ENCODE measurements at places on chromosomes 7 and 10.

DNA sequence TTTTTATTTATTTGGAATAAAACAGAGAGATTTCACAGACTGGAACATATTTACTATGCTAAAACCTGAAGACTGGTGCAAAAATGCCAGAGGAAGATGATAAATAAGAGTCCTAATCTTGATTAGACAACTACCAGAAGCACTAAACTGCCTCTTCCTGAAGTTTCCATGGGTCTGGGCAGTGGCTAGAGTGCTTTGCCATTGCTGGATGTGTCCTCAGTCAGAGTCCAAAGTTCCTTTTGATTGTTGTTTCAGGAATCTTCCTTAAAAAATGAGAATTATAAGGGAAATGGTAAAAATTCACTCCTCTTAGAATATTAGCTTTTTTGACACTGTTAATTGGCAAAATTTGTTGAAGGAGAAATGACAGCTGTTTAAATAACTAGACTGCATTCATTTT, 86.3 kb upstream of the AHR start:
- no peak for DNase-seq

DNA sequence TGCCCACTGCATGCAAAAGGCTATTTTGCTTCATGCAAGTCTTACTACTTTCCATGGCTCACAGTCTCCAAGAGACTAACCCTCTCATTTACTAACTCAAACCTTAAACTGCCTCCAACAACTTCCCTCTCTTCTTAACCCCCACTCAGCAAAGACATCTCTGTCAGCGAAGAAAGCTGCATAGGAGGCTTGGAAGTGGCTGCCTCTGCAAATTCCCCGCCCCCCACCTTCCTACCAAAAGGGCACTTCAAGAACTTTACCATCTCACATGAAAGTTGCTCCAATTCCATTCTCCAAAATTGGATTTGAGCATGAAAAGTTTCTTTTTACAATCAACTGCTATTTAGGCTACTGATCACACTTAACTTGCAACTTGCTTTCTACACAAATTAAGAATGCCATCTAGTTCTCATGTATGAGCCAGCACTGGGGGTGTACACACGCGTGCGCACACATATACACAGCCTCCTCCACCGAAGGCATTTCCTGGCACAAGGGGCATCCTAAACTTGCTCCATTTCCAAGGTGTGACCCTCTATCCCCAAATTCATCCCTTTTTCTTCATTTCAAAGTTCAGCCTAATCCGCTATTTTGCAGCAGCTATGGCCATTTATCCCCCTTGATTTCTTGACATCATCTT, 1.8 kb downstream of the CCDC6 start:
- DNase-seq, result no peak

DNA sequence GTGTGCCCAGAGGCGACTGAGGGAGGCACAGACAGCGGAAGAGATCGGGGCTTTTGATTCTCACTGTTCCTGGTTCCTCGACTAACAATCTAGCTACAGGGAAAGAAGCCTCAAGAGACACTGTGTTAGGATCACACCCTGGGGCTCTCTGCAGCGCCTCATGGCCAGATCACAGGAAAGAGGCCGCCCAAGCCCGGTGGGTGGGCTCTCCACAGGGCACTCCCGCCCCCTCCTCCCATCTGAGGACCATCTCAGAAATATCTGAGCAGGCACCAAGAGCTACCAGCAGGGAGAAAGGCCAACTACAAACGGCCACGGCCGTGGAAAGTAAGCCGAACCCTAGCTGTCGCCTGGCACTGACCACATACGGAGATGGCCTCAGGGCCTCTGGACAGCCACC, 224.2 kb downstream of the MLLT10 start:
- no peak for DNase-seq

GRCh38 chr7:100486753-100487446, 3.2 kb downstream of the NYAP1 start:
- DNase-seq, result no peak

- DNase-seq, result no peak
These were observed 22.2 kb upstream of the BMPER start for GRCh38 chr7:33882950-33883670.

DNA sequence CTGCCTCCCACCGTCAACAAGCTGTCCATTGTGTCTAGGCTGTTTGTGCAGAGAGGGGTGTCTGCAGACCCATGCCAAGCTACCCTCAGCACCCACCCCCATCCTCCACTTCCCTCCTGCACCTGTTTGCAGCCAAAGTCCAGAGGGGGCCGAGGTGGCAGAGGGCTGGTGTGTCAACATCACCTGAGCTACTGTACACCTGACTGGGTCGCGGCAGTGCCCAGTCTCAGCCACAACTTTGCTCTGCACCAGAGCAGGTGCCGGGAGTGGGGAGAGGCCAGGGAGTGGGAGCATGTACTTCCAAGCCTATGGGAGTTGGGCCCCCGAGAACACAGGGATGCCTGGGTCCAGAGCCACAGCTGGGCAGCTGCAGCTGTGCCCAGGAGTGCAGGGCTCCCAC, 93.1 kb downstream of the AUTS2 start:
- DNase-seq, result no peak

- DNase-seq, result no peak
These were observed 995 bp upstream of the INPP5F start for GRCh38 chr10:119724593-119725516.

DNA sequence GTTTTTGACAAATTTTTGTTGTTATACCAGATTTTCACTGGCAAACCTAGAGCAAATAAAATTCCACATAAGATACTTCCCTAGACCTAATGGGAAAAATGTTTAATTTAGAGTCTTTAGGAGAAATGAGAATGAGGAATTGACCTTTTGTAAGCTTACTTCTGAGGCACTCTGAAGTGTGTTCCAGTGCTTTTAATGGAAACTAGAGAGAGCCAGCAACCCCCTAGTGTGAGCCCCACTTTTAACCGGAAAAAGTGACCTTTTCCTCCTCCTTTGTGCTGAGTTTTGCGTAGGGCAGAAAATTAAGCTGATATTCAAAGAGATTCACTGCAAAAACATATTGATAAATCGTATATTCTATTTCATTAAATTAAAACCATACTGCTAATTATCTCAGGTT, 5.2 kb downstream of the IKZF1 start:
- DNase-seq, result no peak

DNA sequence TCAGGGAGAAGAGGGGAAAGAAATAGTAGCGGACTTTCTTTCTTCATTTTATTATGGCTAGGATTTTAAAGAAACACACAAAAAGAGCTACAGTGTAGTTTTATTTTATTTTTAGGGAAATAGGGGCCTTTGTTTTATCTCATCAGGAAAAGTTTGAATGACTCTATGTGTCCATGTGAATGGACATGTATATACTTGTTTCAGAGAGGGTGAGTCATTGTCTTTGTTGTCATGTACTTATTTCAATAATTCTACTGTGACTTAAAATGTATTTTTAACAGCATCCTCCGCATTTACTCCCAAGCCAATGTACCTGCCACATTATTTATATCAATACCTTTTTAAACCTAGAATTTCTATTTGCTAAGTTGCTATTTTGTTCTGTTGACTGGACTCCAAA, 569.5 kb downstream of the SORCS3 start:
- DNase-seq, result no peak

- DNase-seq, result peak; percentile 41
These were observed 151.5 kb downstream of the TEX36 start for GRCh38 chr10:125531465-125531864.

- no peak for DNase-seq
These were observed 19.1 kb upstream of the VWDE start for GRCh38 chr7:12422554-12423320.

DNA sequence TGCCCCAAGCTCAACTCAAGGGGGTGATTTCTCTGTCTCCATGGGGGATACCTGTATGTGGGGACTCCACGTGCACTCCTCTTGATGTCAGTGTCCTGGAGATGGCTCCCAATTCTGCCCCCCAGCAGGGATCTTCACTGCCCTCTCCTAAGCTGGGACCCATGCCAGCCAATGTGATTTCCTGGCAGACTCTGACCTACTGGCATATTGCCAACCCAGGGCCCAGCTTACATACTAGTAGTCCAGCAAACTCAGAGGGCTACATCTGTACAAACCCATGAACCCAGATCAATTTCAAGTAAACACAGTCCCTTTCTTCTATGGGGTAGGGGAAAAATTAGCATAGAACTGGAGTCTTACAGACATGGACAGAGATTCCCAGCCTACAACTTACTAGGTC, 26.2 kb upstream of the BMPR1A start:
- no peak for DNase-seq

DNA sequence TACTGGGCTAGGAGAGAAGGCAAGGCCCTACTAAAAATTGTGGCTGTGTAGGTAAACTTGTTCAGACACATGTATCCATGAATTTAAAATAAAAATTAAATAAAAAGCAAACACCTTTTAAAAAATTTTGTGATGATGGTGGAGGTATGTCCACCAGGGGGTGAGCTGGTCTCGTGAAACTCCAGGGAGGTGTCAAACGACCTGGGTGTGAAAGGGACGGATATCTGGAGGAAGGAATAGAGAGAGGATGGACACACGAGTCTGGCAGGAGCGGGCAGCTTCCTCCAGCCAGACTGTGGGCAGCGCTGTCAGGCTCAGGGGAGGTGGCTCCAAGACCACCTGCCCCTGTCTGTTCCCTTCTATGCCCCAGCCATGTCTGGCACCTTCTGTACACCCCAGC, 34.8 kb upstream of the DMBT1 start:
- no peak for DNase-seq

DNA sequence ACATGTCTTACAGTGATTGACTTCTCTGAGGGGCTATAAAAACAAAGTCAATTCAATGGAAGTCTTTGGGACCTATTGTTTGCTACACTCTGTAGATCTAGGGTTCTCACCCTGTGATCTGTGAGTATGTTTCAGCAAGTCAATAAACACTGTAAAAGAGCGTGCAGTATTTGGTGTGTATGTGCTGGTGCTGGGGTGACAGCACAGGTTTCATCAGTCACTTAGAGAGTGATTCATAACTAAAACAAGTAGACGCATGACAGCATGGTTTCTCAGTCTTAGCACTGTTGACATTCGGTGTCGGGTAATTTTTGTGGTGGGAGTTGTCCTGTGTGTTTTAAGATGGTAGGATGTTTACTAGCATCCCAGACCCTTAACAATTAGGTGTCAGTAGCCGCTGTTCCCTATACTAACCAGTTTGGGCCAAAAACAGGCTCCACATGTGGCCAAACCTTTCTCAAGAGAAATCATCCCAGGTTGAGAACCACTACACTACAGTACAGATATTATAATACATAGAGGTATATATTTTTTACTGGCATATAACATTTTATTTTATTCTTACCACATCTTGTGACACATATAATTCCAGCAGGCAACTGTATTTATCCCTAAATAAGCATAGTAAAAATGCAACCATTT, 411.8 kb downstream of the ARL4A start:
- no peak for DNase-seq

DNA sequence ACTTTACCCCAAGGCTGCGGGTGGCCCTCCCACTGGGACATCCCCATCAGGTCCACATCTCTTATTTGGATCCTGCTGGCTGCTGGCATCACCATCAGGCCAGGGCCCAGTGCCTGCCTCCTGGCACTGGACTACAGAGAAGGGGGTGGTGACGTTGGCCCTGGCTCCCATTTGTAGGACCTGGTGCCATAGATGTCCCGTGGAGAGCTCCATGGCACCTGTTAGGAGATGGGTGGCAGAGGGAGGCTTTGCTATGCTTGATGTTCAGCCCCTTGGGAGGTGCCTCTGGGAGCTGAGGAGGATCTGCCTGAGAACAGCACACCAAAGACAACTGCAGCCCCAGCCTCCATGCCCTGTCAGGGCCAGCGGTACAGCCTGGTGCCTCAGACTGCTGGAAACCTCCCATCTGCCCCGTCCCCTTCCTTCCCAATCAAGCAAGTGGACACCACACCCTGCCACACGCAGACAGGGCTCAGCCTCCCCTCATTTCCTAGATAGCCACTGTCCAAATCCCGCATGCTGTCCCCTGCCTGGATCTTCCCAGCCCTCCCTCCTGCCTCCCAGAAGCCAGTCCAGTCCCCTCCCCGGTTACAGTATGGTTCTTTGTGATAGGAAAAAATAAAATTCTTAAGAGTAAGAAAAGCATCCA, 230.0 kb upstream of the GRB10 start:
- DNase-seq, result no peak

GRCh38 chr10:117609095-117609795, 66.7 kb downstream of the EMX2 start:
- DNase-seq, result no peak

GRCh38 chr10:113235508-113235907, 285.5 kb downstream of the TCF7L2 start:
- DNase-seq, result no peak

- peak; percentile 46 for DNase-seq
These were observed 29.2 kb downstream of the COA1 start for GRCh38 chr7:43700059-43700501.

- no peak for DNase-seq
These were observed 12.0 kb upstream of the SCART1 start for GRCh38 chr10:133441780-133442179.

DNA sequence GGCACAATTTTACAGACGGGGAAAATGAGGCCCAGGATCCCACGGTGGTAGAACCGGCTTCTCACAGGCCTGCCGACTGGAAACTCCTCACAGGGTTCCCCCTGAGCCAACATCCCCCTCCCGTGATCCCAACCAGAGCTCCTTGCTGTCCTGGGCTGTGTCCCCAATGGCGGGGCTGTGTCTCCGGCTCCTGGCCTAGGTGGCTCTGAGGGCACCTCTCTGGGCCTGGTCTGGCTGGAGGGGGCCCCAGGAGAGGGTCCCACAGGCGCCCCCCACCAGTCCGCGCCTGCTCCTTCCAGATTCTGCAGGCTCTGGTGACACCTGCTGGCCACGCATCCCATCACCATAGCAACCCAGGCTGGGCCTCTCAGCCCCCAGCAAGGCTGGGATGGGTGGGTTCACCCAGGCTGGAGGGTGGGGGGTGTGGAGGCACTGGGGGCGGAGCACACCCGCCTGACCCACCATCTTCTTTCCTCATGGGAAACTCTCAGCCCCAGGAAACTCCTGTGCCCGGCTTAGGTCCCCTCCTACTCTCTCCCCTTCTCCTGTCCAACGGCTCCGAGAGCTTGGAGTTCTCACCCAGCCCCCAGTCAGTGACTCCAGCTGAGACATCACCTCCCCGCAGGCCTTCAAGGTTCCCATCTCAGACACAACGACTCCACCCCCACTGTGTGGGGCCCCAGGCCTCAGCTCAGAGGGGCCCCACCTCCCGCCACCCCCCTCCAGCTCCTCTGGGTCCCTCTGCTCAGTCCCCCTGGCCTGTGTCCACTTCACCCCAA, 27.1 kb upstream of the TNRC18 start:
- peak; percentile 46 for DNase-seq

DNA sequence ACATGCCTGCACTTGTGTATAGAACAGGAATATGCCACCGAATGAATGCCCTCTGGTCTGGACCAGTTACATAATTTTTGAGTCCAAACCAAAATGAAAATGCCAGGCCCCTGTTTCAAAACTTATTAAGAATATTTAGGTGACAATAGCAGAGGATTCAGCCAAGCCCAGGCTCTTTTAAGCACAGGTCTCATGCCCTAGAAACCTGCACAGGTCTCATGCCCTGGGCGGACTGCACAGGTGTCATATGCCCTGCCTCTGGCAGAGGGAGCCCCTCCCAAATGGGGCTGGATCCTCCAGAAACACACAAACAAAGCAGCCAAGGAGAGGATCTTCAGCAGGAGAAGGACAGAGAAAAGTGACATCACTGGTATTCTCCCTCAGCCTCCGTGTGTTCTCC, 605.4 kb upstream of the NRP1 start:
- no peak for DNase-seq

Measured in NCI-H1092 (cell line).